WTC11 (cell line): ENCODE measurements at places on chromosomes 1 and 21. TPM values are rescaled to one million over a fixed set of nuclear protein-coding genes. Genes with fewer than 3 reads are reported as not detected.

DNA sequence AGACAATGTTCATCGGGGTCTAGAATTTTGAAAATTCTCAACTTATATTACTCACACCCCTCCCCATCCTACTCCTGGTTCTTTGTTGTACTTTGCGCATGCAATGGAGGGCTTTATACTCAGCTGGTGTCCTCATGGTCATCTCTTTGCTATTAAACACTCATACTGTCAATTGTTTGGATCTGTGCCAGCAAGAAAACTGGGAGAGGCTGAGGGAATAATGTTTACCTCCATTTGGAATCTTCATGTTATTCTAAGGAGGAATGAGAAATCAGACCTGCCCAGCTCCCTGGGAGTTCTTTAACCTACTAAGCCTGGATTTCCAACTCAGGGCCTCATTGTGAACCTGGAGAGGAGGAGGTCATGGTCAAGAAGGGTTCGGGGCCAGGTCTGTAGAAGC lies 143.9 kb upstream of the DNAH14 start:
- DNase-seq = no peak

Gene SYTL1
- 18.0 to 19.7 TPM (median 18.5 TPM) in 3 replicates for total RNA-seq

DNA sequence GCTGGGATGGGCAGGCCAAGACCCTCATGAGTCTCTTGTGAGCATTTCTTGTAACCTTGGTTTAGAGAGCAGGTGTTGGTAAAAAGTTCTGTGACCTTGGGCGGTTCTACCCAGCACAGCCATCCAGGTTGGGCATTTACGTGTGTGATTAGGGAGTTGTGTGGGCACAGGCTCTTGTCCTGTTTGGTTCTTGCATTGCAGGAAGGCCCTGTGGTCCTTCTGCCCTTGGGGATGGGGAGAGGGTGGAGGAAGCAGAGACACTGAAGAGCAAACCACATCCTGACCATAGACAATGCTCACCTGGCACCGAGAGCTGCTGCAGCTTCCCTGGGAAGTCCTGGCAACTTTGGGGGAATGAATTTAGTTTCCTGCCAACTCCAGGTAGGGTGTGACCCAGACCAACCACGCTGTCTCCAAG lies 25.6 kb downstream of the RNF187 start:
- no peak for DNase-seq

DNA sequence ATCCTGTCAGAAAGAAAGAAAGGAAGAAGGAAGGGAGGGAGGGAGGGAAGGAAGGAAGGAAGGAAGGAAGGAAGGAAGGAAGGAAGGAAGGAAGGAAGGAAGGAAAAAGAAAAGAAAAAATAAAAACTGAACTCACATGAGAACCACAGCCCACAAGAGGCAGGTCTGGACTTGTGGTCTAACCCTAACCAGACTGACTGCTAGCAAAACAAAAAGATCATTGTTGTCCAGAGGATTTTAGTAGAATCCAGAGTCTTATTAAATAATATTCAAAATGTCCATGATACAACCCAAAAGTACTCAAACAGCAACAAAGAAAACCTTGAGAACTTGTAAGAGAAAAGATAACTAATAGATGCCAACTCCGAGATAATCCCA lies 4.7 kb upstream of the ITGB2 start:
- DNase-seq = no peak

DNA sequence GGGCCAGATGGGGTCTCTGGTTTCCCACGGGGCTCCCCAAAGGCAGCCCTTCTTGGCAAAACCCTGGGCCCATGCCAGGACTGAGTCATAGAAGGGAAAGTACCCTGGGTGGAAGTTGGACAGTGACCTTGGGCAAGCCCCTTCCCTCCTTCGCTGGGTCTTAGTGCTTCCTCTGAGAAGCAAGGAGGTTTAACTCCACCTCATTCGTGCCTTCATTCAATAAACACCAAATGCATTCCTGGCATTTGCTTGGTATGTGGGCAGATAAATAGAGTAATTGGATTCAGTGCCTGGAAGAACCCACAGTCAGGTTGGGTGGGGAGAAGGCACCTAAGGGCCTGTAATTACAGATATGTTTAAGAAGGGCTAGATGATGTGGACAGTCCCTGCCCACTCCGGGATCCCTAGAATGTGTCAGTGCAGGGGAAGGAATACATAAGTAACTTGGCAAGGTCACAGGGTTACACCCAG lies 36.3 kb upstream of the CITED4 start:
- DNase-seq = no peak

GRCh38 chr1:11784993-11785769 lies 20.6 kb downstream of the MTHFR start:
- peak; percentile 92 for DNase-seq

GRCh38 chr1:17664322-17664721 lies 90.8 kb upstream of the ACTL8 start:
- DNase-seq = no peak

Gene ITLN2
- total RNA-seq = 5.9 to 7.8 TPM (median 7.0 TPM) in 3 replicates

Gene CSF3R
- total RNA-seq = 0.09 to 0.30 TPM (median 0.26 TPM) in 3 replicates

- DNase-seq = no peak
These were observed 15.0 kb downstream of the EPRS1 start for GRCh38 chr1:220031287-220031686.

GRCh38 chr21:15222707-15223106 lies 157.9 kb upstream of the NRIP1 start:
- DNase-seq = no peak

GRCh38 chr1:167105271-167106118 lies 11.6 kb downstream of the STYXL2 start:
- DNase-seq = no peak

DNA sequence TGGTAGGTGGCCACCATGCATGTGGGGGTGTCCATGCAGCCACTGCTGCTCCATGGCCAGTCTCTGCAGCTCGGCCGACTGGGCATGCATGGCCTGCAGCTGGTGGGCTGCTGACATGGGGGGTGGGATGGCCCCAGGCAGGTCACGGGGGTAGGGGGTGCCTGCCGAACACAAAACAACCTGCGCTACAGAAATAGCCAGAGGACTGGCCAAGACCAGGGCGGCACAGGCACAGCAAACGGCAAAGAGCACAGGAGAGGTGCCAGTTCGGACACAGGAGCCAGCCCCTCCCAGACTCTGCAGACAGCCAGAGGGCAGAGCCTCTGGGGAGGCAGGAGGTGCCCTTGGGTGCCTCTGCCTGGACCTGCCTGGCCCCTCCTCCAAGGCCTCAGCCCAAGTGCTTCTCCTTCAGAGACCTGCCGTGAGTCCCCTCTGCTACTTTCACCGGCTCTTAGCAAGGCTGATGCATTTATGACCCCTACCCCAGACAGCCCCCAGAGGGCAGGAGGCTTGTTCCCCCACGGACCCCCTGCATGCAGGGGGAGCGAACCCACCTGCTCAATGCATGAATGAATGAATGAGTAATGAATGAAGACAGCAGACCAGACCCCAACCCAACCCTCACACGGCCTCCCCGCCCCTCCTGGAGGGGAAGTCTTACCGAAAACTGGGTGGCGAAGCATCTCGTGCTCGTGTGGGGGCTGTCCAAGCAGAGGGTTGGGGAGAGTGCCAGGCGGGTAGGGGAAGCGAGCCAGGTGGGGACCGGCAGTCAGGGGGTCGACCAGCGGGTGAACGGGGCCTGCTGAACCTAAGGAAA lies 37.7 kb downstream of the SLC45A1 start:
- no peak for DNase-seq

DNA sequence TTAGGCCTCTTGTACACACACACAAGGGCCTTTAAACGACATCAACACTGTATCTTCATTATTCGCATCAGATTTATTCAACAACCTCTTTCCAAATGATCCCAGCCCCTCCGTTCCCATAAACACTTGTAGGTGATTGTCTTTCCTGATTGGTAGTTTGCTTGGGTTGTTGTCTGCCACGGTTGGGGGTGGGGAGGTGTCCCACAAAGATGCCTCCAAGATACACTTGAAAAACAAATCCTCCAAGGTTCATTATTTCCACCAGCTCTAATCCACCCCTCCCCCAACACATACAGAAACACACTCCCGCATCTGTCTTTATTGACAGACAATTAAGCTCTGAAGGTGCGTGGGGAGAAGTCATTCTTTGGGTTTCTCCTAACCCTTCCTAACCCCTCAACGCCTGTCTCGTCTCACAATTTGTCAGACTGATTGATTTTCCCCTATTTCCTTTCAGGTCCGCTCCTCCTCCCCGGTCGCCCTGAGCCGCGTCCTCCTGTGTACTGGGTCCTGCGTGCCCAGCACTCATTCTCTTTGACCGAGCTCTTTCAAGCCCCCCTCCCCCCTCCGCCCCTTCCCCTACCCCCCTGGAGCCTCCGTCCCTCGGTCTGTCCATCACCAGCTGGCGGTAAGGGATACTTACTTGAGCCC lies 1.4 kb downstream of the WDR26 start:
- DNase-seq = no peak

GRCh38 chr1:203403586-203403985 lies 52.7 kb upstream of the FMOD start:
- no peak for DNase-seq

DNA sequence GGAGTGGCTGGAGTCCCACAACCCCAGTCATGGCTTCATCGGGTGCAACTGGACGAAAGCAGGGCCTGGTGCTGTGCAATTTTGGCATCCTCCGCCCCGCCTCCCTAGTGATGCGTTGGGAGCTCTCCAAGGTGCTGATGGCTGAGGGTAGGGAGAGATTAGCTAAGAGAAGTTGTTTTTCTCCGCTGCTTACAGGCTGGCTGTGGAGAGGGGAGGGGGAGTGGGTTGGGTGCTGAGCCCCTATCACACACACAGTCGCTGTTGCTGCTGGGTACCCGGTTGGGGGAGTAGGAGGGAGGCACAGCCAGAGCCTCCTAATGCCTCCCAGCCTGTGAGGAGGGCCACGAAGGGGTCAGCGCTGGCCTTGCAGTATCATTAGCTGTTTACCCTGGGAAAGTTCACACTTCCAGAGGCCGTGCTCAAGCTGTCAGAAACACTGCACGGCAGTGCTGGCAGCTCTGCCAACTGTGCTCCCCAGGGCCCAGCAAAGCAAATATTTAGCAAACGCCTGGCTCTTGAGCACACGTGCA lies 110.0 kb downstream of the GRIK3 start:
- DNase-seq = peak; percentile 90

DNA sequence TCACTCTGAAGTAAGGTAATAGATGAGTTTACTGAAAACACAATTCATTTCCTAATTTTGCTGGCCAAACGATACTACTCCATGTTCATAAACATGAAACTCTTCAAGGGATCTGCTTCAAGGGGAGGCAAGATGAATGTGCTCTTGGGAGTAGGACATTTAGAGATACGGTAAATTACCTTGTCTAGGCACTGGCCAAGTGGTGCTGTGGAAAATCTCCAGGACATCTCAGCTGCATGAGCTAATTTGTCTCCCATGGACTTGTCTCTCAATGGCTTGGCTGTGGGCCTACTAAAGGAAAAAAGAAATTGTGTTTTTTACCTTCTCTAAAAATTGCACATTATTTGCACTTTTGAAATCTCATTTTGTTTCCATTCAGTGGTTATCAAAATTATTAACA lies 780.6 kb downstream of the LTN1 start:
- no peak for DNase-seq

DNA sequence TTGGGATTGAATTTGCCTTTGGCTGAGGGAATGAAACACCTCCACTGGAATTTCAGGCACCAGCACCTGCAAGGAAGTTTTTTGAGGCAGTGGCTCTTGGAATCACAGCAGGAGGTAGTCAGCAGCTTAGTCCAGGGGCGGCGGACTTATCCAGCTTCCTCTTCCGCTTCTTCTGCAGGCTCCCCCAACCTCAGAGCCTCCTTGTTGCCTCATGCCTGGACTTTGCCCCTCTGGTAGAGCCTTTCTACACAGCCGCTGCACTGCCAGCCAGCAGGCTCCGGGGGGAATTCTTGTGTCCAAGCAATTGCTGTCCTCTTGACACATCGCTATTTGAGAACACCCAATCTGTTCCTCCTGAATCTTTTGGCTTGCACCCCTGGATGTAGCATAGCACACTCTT lies 4.4 kb upstream of the RHEX start:
- no peak for DNase-seq

Gene NEGR1
- 2.7 to 3.0 TPM (median 2.9 TPM) in 3 replicates for total RNA-seq

DNA sequence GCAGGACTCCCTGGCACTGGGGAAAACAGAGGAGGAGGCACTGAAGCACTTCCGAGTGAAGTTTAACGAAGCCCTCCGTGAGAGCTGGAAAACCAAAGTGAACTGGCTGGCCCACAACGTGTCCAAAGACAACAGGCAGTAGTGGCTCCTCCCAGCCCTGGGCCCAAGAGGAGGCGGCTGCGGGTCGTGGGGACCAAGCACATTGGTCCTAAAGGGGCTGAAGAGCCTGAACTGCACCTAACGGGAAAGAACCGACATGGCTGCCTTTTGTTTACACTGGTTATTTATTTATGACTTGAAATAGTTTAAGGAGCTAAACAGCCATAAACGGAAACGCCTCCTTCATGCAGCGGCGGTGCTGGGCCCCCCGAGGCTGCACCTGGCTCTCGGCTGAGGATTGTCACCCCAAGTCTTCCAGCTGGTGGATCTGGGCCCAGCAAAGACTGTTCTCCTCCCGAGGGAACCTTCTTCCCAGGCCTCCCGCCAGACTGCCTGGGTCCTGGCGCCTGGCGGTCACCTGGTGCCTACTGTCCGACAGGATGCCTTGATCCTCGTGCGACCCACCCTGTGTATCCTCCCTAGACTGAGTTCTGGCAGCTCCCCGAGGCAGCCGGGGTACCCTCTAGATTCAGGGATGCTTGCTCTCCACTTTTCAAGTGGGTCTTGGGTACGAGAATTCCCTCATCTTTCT lies 75.5 kb downstream of the PIK3CD start:
- DNase-seq = no peak

- no peak for DNase-seq
These were observed 68.6 kb downstream of the KAZN start for GRCh38 chr1:14666962-14667650.

Gene RBM8A
- total RNA-seq = 199 to 215 TPM (median 212 TPM) in 3 replicates

Gene TCHH
- 0.02 to 0.05 TPM (median 0.04 TPM) in 3 replicates for total RNA-seq

Gene OBSCN
- 38.8 to 47.7 TPM (median 47.5 TPM) in 3 replicates for total RNA-seq

DNA sequence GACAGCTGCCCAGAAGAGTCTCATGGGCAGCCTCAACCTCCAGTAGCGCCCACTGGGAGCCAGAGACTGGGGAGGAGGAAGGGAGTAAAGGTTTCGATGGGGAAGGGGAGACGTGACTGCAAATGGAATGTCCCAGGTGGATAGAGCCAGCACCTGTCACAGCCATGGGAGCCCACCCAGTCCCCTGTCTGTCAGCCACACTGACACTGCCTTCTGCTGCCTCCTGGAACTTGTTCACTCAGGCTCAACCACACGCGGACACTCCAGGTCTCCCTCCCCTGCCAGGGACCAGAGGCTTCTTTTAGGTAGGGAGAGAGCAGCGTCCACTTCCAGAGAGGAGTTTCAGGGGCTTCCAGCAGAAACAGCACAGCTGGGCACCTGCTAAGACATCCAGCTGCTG lies 346.3 kb downstream of the NPHP4 start:
- no peak for DNase-seq

GRCh38 chr1:210696709-210697108 lies 368.0 kb downstream of the HHAT start:
- DNase-seq = no peak
